ENCODE measurements at places on chromosomes 5 and 9.
A peak's percentile ranks its signal among the peaks of the same experiment; 100 is the strongest.

- no peak for DNase-seq
Observed at GRCh38 chr9:123261006-123261677, 7.2 kb downstream of the STRBP start.

- DNase-seq = no peak
Observed at GRCh38 chr5:125065741-125066140, 319.3 kb upstream of the ZNF608 start.

DNA sequence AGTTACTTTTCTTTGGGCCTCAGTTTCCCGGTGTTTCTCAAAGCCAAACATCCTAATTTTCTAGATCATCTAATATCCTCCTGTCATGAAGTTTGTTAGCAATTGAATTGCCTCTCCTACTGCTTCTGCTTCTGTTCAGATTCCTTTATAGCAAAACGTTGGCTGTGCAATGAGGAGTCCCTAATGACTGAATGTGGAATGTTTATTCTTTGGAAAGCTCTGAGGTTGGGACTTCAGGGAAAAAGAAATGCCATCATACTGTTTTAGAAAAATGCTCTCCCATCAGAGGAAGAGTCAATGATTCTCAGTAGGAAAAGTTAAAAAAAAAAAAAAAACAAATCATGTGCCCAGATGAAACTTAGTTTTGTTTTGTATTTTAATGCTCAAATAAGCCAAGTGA lies 268.7 kb upstream of the PAPPA start:
- DNase-seq = no peak

DNA sequence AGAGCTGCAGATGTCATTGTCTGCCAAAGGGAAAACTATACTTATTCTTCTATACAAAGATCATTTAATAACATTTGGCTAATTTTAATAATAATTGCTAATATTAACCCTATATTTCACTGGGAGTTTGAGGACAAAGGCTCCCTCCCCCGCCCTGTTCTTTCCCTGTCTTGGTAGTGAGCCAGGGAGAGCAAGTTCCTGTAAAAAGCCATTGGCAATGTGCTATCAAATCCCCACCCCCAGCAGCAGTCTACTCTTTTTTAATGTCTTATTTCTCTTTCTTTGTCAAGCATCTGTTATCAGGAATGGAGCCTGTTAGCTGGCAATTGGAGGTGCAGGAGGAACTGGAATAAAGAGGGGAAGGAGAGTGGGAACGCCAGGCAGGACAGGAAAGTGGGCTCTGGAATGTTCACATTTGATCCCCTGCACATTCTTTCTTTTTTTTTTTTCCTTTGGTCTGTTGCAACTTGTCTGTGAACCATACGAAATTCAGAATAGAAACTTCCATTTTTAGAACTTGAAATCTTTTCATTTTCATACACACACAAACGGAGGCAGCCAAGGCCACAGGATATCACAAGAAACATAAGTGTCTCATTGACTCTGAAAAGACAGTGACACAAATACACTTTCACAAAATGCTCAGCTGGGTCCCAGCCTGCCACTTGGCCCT lies 664.8 kb upstream of the ZNF608 start:
- DNase-seq = no peak

DNA sequence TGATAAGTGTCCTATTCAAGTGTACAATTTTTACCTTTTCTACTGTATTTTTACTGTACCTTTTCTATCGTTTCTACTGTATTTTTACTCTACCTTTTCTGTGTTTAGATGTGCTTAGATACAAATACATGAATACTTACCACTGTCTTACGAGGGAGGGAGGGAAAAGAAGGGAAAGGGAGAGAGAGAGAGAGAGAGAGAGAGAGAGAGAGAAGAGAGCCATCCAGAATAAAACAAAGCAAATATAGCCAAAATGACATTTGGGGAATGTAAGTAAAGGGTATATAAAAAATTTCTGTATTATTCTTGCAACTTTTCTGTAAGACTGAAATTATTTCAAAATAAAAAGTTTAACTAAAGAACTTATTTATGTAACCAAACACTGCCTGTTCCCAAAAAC lies 121.2 kb downstream of the HOMER1 start:
- DNase-seq = no peak

DNA sequence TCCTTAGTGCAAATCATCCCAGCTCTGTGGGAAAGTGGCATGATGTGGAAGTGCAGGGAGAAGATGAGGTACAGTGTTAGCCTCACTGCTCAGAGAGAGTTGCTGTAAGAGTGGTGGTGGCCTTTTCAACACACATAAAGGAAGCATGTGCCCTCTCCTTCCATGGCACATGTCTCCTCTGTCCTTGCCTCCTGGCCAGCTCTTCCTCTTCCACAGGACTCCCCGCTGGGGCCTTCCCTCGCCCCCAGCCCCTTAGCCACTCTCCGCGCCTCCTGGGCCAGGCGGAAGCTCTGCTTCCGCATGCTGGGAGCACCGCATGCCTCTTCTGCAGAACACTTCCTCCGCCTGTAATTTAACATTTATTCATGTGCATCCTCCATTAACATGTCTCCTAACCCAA lies 4.8 kb upstream of the KCNMB1 start:
- DNase-seq = no peak

- DNase-seq = no peak
Observed at GRCh38 chr5:149618581-149619248, 37.4 kb downstream of the ARHGEF37 start.

DNA sequence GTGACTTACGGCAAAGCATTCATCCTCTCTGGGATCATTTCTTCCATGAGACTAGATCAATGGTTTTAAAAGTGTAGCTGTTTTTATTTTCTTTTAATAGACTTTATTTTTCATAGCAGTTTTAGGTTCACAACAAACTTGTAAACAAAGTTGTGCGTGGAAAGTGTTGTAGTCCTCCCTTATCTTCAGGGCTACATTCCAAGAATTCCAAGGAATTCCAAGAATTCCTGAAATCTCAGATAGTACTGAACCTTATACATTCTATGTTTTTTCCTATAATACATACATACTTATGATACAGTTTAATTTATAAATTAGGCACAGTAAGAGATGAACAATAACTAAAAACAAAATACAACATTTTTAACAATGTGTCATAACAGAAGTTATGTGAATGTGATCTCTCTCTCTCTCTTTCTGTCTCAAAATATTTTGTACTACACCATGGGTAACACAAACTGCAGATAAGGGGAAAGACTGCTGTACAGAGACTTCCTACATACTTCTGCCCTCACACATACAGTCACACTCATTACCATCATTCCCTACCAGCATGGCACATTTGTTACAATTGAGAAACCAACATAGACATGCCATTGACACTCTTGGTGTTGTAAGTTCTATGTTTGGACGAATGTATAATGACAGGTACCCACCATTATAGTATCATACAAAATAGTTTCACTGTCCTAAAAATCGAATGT lies 1933.2 kb upstream of the WWC1 start:
- DNase-seq = no peak

- no peak for DNase-seq
Observed at GRCh38 chr5:52989025-52989780, at the start of gene ITGA2. TSS of gene ITGA2 (plus strand) at chr5:52989352. CDS start at chr5:52989469, 117 bp downstream.

- DNase-seq = peak; percentile 2
Observed at GRCh38 chr9:111298731-111299598, 31.1 kb downstream of the OR2K2 start.

DNA sequence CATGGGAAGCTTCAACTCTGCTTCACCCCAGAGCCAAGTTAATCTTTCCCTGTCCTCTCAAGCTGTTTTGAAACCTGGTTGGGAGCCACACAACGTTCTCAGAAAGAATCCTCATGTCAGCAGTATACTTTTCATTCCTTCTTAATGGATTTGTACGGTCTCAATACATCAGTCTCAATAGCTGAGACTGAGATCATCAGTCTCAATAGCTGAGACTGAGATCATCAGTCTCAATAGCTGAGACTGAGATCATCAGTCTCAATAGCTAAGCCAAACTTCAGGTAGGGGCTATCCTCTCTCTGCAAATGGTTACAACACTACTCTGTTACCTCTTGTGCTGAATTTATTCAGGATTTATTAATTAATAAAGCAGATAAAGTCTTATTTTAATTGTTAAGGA lies 1317.4 kb upstream of the CDH9 start:
- DNase-seq = no peak

- DNase-seq = no peak
Observed at GRCh38 chr9:123555646-123556045, 199.6 kb downstream of the CRB2 start.

- no peak for DNase-seq
Observed at GRCh38 chr9:112921549-112921948, 30.9 kb upstream of the SLC46A2 start.

- DNase-seq = peak; percentile 68
Observed at GRCh38 chr9:108363311-108363710, 492.5 kb downstream of the ACTL7B start.

GRCh38 chr5:32934529-32934928 lies 223.4 kb downstream of the NPR3 start:
- DNase-seq = no peak

GRCh38 chr5:174735498-174736330 lies 11.3 kb downstream of the MSX2 start:
- DNase-seq = no peak

GRCh38 chr9:93304574-93305496 lies 120.9 kb downstream of the WNK2 start:
- peak; percentile 4 for DNase-seq

GRCh38 chr5:15496886-15497285 lies 3.1 kb upstream of the FBXL7 start:
- no peak for DNase-seq

- no peak for DNase-seq
Observed at GRCh38 chr5:174529925-174530681, 194.3 kb upstream of the MSX2 start.

DNA sequence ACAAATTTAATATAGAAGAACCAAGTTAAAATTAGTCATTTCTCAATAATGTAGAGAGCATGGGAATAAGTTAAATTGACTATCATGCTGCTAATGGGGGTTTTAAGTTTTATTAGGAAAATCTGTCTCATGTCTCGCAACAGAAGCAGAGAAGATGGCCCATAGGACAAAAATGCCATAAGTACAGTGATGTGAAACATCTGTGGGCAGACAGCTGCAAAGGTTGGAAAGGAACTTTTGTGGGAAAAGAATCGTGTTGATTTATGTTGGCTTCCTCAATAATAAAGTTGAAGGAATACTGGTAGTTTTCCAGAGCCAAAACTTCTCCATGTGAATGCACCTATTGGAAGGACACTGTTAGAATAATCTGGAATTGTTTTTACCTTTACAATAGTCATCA lies 44.8 kb downstream of the VCAN start:
- no peak for DNase-seq

GRCh38 chr9:91302831-91303230 lies 58.9 kb downstream of the AUH start:
- DNase-seq = no peak

- DNase-seq = no peak
Observed at GRCh38 chr9:92393686-92394085, 10.7 kb downstream of the OGN start.

DNA sequence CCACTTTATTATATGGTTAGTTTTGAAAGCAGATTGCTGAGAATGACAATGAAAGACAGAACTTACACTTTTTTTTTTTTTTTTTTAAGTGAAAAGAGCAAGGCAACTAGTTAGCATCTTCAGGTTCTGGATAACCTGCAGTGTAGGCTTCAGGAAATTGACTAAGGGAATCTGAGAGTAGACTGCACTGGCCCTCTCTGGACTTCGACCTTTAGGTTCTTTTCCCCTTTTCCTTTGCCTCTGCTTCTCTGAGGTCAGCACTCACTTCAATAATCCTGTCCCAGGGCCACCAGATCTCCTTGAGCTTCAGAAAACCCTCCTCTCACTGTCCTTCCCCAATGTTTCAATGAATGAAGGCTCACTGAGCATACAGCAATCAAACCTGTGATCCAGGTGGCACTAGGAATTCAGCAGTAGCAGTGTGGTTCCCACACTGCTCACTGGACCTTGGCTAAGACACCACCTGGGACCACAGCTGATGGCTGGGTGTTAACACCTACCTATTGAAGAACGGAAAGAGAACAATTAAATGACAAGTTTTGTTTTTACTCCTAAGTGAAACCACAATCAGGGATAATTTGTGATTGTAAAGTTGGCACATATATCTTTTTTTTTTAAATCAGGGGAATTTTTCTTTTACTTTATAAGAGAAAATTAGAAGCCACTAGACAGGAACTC lies 85.8 kb upstream of the IL6ST start:
- DNase-seq = no peak

- no peak for DNase-seq
Observed at GRCh38 chr5:152487130-152487529, 82.1 kb upstream of the NMUR2 start.

DNA sequence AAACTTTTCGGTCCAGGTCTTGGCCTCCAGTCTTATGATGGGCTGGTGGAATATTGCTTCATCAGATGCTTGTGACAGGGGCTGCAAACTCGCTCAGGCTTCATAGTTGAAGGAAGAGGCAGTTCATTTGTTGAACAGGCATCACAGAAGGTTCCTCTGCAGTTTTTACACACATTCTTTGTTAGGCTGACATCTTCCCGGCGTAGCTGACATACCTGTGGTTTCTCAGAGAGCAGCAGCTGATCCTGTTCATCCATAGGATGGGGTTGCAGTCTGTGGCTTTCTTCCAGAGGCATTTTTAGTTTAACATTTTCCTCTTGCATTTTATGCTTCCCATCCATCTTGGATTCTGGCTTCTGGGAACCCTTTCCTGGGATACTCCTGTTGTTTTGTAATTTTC lies 1255.2 kb downstream of the EFNA5 start:
- no peak for DNase-seq

GRCh38 chr9:107794259-107794658 lies 304.7 kb upstream of the KLF4 start:
- no peak for DNase-seq

GRCh38 chr9:115604831-115605483 lies 487.0 kb upstream of the TNC start:
- no peak for DNase-seq

DNA sequence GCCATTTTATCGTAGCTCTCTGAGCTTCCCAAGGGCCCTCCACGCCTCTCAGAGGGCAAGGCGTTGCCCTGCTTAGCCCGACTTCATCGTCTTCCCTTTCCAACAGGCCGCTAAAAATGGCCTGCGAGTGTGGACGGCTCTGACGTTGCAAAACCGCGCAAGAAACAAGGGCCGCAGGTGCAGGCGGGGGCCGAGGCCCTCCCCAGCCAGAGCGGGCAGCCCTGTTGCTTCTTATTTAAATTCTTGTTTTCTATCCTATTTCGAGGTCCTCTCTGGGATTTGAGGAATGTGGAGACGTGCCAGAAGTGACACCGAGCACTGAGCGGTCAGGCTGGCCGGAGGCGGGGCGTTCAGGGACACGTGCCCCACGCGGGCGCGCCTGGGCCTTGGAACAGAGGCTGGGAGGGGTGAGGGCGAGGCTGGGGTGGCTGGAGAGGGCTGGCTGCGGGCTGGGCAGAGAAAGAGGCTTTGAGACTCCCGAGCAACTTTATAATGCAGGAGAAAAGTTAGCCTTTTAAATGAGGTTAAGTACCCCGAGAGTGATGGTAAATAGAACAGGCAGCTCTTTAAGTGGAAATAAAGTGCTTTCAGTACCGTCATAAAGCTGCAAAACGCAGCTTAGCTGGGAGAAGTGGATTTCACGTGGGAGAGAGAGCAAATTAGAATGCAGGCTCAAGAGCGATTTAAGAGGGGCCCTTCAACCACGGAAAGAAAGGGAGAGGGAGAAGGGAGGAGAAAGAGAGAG lies 243.6 kb downstream of the AUH start:
- DNase-seq = no peak
